ENCODE measurements at places on chromosomes 12 and 14.

- no peak for DNase-seq
Observed at GRCh38 chr12:91040096-91040755, 17.6 kb downstream of the KERA start.

DNA sequence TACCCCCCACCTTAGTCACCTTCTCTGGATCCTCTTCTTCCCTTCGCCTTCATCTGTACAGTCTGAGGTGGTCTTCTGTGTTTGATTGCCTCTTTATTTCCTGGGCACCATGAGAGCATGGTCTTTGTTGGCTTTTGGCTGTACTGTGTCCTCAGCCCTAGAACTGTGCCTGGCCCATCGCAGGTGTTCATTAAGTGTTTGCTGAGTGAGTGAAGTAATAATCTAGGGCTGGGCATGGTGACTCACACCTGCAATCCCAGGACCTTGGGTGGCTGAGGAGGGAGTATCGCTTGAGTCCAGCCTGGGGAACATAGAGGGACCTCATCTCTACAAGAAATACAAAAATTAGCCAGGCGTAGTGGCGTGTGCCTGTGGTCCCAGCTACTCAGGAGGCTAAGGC lies 13.9 kb downstream of the ALDH2 start:
- no peak for DNase-seq

- DNase-seq, result no peak
Observed at GRCh38 chr14:91143862-91144261, 30.0 kb downstream of the DGLUCY start.

- no peak for DNase-seq
Observed at GRCh38 chr12:45368841-45369489, 153.1 kb downstream of the ANO6 start.

DNA sequence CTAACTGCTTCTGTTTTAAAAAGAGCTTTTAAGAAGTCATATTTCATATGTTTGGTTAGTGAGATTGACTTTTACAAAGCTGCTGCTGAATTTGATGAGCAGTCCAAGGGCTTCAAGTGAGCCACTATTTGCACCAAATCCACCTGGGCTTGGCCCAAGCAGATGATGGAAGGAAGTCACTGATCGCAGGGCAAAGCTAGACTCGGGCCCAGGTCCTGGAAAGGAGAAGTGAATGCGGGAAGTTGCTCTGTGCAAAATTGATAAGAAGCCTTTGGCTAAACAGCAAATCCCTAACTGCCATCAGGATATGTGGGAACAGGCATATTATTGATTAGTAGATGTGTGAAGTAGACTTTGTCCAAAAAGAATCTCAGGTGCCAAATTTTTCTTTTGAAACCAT lies 30.5 kb downstream of the PLXNC1 start:
- DNase-seq, result no peak

DNA sequence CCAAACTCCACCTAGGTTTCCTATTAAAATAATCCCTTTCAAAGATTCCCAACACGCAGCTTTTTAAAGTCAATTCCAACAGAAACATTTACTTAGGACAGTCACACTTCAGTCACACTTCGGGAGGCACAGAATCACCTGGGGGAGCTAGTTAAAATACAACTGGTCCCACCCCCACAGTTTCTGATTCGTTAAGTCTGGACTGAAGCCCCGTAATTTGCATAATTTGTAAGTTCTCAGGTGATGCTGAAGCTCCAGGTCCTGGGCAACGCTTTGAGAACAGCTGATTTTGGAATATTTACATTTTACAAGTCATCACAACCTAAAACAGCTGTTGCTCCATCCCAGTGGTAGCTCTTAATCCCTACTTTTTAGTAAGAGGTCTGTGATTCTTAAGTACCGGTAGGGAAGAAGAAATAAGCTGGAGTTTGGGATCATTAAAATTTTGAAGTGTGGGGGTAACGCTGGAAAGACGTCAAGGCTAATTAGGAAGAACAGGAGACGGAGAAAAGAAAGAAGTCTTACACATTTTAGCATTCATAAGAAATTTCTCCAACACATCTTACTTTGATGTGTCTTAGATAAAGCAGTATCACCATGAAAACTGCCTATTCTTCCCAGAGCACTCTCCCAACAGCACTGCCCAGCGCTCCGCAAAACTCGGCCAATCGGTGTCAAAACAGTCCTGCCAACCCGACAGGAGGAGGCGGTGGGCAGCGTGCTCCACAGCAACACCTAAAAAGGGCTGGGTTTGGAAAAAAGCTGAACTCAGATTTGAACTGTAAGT lies 1.1 kb downstream of the IPO8 start:
- no peak for DNase-seq

Measured in GM19239 (cell line).